DMS79 treated with DMSO at 0.1 percent for 48 hours (cell line): ENCODE measurements at places on chromosomes 13 and 19.

- no peak for DNase-seq
Measured at GRCh38 chr19:43779820-43780219, 953 bp downstream of the KCNN4 start.

- no peak for DNase-seq
Measured at GRCh38 chr13:28432816-28433560, 61.9 kb downstream of the FLT1 start.

- DNase-seq = no peak
Measured at GRCh38 chr13:111126509-111126908, 11.4 kb downstream of the ARHGEF7 start.

GRCh38 chr13:74644229-74644628 lies 510.0 kb upstream of the KLF12 start:
- no peak for DNase-seq
